ENCODE measurements at places on chromosomes 12 and 14.
A peak's percentile ranks its signal among the peaks of the same experiment; 100 is the strongest.

GRCh38 chr12:39372929-39373328 is 70.0 kb downstream of the KIF21A start:
- no peak for DNase-seq

DNA sequence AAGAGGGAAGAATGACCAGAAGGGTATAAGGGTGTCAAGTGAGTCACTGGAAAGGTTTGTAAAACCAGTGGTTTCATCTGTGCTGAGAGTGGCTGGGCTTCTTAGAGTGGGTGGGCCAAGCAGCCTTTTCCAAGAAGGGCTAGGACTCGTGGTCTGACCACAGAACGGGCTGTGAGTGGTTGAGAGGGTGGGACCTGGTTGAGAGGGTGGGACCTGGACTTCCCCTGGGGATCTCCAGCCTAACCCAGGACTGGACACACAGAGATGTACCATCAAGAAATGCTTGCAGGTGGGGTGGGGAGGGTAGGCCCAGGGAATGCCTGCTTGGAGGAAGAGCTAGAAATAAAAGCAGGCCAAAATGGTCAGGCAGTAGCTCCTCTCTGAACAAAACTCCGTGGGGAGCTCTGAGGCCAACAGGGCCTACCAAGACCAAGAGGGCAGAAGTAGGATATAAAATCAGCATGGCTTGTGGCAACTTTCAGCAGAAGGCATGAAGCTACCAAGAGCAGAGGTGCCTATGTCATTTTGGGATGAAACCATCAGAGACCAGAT is 140.5 kb downstream of the FOXN3 start:
- DNase-seq = no peak

DNA sequence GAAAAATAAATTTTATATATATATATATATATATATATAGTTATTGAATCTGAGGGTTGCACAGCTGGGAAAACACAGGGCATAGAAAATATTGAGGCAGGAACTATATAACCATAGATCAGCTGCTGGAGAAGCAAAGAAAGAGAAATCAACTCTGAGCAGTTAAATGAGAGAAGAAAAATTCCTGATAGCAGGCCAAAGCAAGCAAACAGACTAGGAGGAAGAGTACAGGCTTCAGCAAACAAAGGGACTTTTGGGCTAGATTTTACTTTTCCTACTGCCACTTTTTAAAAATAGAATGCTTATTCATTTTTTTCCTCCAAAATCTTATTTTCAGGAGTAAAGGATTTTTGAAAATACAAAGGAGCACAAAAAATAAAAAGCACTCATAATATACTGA is 216.0 kb upstream of the PRKD1 start:
- DNase-seq = no peak

- no peak for DNase-seq
Measured at GRCh38 chr12:114165921-114166320, 199.8 kb upstream of the RBM19 start.

GRCh38 chr12:88266806-88267360 is 124.8 kb downstream of the TMTC3 start:
- no peak for DNase-seq

- no peak for DNase-seq
Measured at GRCh38 chr12:115519359-115519758, 758.1 kb downstream of the MED13L start.

DNA sequence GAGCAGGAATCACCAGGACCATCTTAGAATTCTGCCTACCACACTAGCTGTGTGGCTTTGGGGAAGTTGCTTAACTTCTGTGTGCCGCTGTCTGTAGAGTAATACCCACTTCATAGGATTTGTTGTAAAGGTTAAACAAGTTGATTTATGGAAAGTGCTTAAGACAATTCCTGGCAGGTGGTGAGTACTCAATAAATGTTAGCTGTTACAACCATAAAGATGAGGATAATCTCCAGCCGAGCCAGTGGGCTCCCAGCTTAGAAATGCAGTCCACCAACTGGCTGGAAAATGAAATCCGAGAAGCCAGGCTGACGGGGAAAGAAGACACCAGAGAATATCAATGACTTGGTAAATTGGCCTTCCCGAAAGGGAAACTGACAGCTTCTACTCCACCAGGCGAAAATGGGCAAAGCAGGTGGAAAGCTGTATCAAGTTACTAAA is 173.5 kb downstream of the CHST11 start:
- DNase-seq = no peak

DNA sequence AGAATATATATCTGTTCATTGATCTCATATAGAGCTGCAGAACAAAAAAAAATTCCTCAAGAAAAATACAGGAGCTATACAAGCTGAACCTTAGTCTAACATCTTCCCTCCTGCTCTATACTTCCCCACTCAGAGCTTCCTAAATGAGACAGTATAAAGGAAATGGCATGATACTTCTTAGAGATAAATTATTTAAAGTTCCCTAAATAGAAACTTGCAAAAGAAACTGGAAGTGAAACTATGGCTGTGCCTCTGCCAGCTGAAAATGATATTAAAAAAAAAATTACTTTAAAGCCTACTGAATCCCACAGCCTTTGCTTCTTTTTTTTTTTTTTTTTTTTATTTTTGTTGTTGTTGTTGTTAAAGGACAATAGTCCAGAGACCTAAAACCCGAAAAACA is 11.6 kb upstream of the NEK9 start:
- DNase-seq = peak; percentile 18

- DNase-seq = no peak
Measured at GRCh38 chr14:21503376-21503775, 7.8 kb downstream of the METTL3 start.

GRCh38 chr12:124506145-124506831 is 61.1 kb downstream of the NCOR2 start:
- DNase-seq = peak; percentile 85

DNA sequence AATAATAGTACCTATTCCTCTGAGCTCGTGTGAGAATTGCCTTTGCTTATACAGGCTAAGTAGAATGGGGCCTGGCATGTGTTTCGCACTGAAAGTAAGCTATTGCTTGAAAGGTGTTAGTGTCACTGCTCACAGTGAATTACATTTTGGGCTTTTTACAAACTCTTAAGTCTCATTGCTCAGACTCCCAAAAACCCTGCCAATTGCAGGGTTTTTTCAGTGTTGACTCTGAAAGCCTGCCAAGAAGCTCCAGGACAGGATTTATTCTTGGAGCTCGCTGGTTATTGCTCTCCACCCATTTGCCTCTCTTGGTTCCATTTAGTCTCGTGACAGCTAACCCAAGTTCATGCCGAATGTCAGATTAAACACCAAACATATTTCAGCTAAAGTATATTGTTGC is 39.8 kb downstream of the NOPCHAP1 start:
- no peak for DNase-seq
